Activated CD8-positive, alpha-beta memory T cell treated with anti-CD3 and anti-CD28 coated beads, Interleukin-2, amount 10 ng/mL, durations not matched to agents 7 days and 5 days (primary cell): ENCODE measurements at places on chromosomes 5 and 9. TPM values are rescaled to one million over a fixed set of nuclear protein-coding genes. Genes with fewer than 3 reads are reported as not detected.

SPIN1 gene
- 51.3 TPM for total RNA-seq

- no peak overlapping the region for H3K27ac ChIP-seq
- DNase-seq, result no peak
- H3K4me1 ChIP-seq, result peaks cover 12% of the 10 kb centered on the region
- H3K4me3 ChIP-seq, result no peak overlapping the region
- H3K27me3 ChIP-seq, result peaks cover 18% of the 10 kb centered on the region
Measured at GRCh38 chr5:95715799-95716461, 15.2 kb upstream of the RHOBTB3 start.

SAPCD2 gene
- 31.9 TPM for total RNA-seq

FBP1 gene
- 0.30 TPM for total RNA-seq

DNA sequence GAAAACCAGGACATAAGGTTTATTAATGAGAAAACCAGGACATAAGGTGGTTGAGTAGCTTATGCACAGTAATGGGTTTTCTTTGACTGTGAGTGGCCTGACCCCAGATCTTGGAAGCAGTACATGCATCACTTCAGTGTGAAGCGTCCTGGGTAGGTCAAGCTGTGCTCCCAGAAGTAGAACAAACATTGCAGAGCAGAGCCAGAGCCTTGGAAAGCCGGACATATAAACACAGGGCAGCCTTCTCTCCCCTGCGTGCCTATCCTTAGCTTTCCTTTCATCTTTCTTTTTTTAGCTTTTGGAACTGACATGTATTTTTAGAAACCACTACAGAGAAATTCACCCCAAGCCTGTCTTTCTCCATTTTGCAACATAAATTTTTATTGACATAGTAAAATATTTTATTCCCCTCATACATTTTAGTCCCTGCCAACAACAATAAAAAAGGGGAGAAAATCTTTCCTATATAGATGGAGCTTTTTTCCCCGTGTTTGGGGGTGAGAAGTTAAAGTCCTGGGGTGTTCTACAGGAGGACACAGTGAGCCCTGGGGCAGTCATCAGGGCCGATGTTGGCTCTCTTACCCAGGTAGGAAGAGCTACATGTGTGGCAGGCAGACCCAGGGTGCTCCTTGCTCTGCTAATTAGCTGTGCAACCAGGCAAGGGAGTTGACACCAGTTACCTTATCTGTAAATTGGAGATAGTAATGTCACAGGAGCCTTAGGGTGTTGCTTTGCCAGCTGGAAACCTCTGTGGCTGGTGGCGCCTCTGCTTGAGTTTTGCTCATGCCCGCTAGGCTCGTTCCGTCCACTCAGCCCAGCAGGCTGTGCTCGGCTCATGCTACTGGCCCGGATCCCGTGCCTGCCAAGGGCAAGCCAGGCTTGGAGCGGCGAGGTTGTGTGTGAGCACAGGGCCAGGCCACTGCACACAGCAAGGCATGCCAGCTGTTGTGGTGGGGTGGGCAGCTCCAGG is 389.6 kb downstream of the KDM4C start:
- H3K27me3 ChIP-seq, result no peaks in the 10 kb centered on the region
- H3K4me1 ChIP-seq, result peaks cover 17% of the 10 kb centered on the region
- peaks cover 7% of the 10 kb centered on the region for H3K36me3 ChIP-seq

CMYA5 gene
- total RNA-seq, result 0.21 TPM

LMX1B gene
- not detected for total RNA-seq

SIMC1 gene
- 24.6 TPM for total RNA-seq

GRCh38 chr9:78828521-78828920 is 531.6 kb downstream of the PSAT1 start:
- no peaks in the 10 kb centered on the region for H3K27me3 ChIP-seq
- H3K4me3 ChIP-seq, result no peak overlapping the region
- H3K36me3 ChIP-seq, result no peaks in the 10 kb centered on the region
- DNase-seq, result no peak
- H3K27ac ChIP-seq, result no peak overlapping the region
- no peaks in the 10 kb centered on the region for H3K4me1 ChIP-seq

PIP5K1B gene
- 23.2 TPM for total RNA-seq
